Fibroblast of skin of back (primary cell): ENCODE measurements at places on chromosomes 1 and 21.
A peak's percentile ranks its signal among the peaks of the same experiment; 100 is the strongest.

DNA sequence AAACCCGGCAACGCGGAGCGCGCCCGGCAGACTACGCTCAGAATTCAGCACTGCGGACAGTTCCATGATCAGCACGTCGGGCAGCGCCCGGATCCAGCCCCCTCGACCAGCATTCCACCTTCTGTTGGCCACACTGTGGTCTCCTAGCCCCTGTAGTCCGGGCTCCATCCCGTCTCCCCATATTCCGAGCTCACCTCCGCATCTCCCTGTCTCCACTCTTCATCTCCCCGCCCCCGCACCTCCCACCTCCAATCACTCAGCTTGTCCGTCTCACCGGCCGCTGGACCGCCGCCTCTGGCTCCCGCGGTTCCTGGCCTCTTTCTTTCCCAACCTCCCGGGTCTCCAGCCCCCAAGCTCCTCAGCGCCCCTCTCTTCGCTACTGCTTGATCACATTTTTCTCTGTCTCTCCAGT, 500 bp downstream of the EPHA10 start:
- peak; percentile 53 for DNase-seq

- DNase-seq = no peak
Measured at GRCh38 chr1:32466761-32467160, 1.9 kb downstream of the ZBTB8B start.

GRCh38 chr1:180981596-180982387, 40.9 kb downstream of the STX6 start:
- DNase-seq = no peak

GRCh38 chr1:18932879-18933278, 23.6 kb downstream of the IFFO2 start:
- DNase-seq = no peak

- no peak for DNase-seq
Measured at GRCh38 chr1:18908911-18909771, 6.8 kb upstream of the ALDH4A1 start.

DNA sequence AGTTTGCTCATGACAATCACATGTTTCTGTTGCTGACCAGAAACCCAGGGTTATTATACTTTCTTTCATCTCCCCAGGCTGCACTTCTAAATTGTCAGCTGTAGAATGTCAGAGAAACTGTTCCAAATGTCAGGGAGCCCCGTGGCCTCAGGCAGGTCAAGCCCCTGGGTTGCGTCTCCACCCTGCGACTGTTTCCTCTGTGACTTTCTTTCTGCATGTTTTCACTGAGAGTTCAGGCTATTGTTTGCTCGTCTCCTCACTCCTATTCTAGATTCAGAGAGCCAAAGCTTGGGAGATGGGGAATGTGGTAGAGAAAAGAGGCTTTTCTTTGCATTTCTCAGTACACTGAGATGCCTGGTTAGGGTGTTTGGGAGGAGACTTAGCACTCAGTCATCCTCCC, 97.4 kb downstream of the CENPF start:
- no peak for DNase-seq

DNA sequence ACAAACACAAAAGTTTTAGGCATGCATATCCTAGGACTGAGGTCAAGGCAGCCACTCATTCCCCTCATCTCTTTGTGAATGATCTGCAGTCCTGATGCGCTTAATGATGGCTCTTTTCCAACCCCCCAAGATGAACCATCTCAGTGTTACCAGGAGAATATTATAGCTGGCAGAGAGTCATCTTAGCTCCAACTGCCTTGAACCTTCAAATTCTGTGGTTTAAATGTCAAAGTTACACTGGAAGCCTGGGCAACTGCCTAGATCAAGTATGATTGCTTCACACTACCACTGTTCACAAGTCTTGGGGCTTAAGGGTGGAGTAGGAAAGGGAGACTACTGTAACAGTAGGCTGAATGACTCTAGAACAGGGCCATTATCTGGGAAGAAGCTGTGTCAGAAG, 8.0 kb upstream of the MYBPHL start:
- peak; percentile 9 for DNase-seq

GRCh38 chr1:17539118-17539476, 401 bp upstream of the ARHGEF10L start:
- DNase-seq = no peak

DNA sequence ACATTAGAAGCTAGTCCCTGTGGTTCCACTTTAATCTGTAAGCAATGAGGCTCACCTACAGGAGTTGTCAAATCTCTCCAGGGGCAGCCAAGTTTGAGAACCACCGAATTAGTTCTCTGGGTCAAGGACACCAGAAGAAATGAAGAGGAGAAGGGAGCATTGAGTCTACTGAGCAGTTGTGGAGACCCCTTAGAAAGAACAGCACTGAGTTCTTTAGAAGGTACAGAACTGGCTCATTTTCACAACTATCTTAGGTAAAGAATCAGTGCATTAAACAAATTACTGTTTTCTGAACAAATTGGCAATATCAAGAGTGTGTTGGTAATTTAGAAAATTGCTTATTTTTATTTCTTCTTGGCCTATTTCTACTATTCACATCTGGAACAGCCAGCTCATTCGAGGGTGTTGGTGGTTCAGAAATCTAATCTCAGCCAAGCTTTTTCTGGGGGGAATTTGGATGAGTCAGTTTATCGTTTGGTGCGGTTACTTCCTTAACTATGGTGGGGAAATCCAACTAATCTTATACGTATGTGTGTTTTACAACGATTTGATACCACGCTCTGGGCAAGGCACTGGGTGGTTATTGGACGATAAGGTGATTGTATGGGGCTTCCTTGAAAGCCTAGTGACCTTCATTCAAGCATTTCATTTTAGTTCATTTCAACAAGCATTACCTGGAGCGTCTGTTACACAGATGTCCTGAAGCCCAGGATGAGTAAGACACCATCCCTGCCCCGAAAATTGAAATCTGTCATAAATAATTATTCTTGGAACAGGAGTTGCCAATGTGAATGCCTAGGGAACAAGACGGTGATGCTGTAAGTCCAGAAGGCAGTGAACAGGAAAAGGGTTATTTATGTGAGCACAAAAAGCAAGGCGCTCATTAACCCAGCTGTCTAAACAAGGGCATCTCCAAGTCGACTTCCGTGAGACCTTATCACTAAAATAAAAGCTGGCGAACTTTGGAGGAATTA, 52.0 kb upstream of the TMPRSS2 start:
- no peak for DNase-seq

GRCh38 chr21:44568667-44569556, 4.6 kb upstream of the KRTAP10-4 start:
- DNase-seq = no peak

- DNase-seq = no peak
Measured at GRCh38 chr1:38527373-38527966, 332.1 kb downstream of the RRAGC start.

- no peak for DNase-seq
Measured at GRCh38 chr1:116560704-116561490, 9.9 kb downstream of the CD58 start.

DNA sequence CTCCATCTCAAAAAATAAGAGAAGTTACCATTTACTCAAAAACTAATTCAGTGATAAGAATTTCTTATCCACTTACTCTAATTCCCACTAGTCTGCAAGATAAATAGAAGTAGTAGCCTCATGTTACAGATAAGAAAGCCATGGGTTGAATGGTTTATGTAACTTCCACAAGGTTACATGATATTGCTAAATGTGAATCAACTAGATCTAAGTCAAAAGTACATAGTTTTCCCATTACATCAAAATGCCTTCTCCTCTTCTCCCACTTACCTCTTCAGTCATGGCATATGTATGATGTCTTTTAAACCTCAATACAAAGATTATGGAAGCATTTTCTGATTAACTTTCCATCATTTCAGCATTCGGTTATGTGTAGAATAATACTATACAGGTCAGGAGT, 108.5 kb downstream of the ASH1L start:
- peak; percentile 11 for DNase-seq

DNA sequence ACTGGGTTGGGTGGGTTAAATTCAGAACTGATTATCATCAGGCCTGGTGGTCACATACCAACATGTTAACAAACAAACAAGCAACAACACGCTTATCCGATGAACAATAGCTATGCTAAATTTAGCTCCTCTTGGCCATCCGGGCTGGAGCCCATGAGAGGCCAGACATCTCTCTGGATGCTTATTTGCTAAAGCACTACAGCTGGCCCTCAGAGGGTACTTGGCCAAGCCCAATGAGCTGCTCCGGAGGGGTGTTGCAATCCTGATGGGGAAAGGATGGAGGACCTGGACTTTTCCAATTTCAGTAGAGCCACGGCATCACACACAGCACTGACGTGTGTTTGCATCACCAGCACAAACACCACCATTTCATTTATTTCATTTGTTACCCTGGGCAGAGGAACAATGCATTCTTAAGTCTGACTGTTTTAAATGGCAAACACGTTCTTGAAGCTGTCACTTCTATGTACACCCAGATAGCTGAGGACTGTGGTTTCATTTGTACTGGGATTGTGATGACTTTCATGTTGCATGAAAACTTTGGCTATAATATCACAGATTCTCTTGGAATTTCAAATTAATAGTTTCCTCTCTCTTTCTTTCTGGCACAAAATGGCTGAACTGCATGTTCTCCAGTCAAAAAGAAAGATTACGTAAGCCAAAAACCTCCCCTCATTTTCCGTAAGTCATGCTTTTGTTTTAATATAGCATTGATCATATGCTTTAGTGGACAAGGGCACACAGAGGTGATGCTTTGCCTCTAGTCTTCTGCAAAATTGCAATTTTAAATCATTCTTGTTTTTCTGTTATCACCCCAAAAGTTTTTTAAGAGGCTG, 359.8 kb upstream of the KAZN start:
- no peak for DNase-seq

GRCh38 chr1:206963740-206964139, 6.5 kb downstream of the FCAMR start:
- DNase-seq = no peak

- DNase-seq = no peak
Measured at GRCh38 chr21:32459972-32460371, 47.5 kb downstream of the EVA1C start.

- DNase-seq = peak; percentile 96
Measured at GRCh38 chr21:27649323-27649722, 682.4 kb upstream of the ADAMTS5 start.

- no peak for DNase-seq
Measured at GRCh38 chr1:11541956-11542355, 63.0 kb downstream of the DISP3 start.

- peak; percentile 15 for DNase-seq
Measured at GRCh38 chr1:164673584-164674214, 114.7 kb downstream of the PBX1 start.

GRCh38 chr1:193019442-193020026, 39.6 kb downstream of the UCHL5 start:
- peak; percentile 48 for DNase-seq

GRCh38 chr1:162954824-162955223, 93.8 kb upstream of the CCDC190 start:
- no peak for DNase-seq

DNA sequence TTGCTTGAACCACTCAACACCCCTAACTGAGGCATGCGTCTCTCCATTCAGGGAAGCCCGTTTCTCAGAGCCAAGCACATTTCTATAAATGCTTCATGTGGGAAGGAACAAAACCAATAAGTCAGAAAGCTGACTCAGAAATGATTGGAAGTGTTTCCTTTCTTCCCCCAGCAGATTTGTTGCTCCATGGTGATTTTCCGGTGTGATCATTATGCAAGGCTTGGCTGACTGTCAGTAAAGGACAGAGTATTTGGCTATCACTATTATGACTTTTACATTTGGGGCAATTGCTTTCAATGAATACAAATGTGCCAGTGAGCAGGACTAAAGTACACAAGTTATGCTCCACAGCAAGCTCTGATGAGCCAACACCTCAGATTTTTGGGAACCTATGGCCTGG, 53.3 kb upstream of the ZC3H11B start:
- peak; percentile 9 for DNase-seq

GRCh38 chr1:119002028-119002686, 14.0 kb upstream of the TBX15 start:
- DNase-seq = peak; percentile 91

- DNase-seq = no peak
Measured at GRCh38 chr1:107132195-107132594, 8.6 kb upstream of the NTNG1 start.

DNA sequence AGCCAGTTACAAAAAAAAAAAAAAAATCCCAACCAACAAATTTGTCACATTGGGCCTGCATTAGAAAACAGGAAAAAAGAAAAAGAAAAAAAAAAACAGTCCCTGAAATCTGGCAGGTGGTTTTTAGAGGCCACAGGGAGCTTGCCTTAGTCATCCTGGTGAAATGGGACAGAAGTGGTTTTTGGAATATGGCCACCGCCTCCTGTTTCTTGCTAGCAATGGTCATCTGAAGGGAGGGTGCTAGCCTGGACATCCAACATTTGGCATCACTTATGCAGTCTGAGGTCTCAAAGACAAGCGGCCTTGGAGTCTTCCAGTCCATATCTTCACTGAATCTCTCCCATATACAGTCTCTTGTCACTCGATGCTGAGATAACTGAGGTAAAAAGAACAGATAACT, 20.1 kb upstream of the NKAIN1 start:
- DNase-seq = no peak

GRCh38 chr1:193542690-193543089, 356.3 kb upstream of the B3GALT2 start:
- no peak for DNase-seq

DNA sequence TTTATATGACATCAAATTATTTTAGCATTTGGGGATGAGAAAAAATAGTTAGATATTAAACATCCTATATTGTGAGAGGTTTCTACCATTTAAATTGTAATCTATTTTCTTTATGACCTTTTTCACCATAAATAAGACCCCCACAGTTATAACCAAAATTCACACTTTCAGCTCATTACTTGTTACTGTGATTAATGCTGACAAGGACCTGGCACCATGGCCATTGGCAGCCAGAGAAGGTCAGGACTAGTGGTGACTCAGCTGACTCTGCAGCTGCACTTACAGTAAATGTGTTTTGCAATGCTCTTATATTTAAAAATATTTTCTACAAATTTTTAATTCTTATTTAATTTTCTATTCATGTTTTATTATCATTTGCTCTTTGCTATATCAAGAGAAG, 133.3 kb upstream of the C1orf105 start:
- DNase-seq = peak; percentile 29

GRCh38 chr1:215287362-215287761, 204.8 kb downstream of the KCNK2 start:
- DNase-seq = no peak

DNA sequence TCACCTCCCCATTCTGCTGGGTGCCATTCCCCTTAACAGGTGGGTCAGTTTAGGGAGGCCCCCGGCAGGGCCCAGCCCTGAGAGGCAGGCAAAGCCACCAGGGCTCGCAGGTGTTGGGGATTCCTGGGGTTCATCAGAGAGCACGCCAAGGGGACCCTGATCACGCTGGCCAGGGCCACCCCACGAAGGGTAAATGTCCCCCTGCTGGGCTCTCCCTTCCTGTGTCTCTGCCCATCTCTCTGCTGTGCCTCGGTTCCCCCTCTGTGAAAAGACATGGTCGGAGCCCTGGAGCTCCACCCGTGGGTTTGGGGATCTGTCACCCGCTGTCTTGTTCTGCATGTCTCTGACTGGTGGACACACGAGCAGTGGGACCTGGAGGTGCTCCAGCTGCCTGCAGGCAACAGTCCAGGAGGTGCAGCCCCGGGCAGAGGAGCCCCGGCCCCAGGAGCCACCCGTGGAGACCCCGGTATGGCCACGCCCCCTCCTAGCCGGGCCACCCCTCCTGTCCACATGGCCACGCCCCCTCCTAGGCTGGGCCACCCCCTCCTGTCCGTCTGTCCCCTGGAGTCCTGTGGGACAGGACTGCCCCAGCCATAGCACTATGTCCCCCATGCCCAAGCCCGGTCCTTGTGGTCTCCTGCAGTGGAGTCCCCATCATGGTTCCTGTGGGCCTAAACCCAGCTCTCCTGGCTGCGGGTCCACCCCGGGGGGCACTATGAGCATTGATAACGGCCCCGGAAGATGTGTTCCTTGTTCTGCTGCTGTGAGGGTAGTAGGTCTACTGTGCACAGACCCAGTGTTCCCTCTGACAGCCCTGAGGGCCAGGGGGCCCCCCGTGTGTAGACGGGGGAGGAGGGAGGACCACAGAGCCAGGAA, 6.5 kb downstream of the AIRE start:
- DNase-seq = no peak
